Fibroblast of pulmonary artery (primary cell): ENCODE measurements at places on chromosomes 2 and 18.

DNA sequence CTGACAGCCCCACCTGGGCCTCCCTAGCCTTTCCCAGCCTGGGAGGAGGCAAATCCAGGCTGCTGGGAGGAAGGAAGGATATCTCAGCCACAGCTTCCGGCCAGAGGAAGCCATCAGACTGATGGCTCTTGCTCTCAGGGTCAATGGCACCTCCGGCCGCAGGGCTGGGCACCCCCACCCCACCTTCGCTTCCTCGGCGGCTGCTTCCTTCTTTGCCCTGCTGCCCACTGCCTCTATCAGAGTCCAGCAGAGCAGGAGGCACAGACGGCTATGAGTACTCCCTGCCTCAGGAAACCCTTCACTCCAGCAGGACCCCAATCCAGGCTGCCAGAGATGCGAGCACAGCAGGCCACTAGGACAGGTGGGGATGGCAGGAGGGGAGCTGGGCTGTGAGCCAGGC lies 3.3 kb downstream of the SEMA4C start:
- DNase-seq = no peak

DNA sequence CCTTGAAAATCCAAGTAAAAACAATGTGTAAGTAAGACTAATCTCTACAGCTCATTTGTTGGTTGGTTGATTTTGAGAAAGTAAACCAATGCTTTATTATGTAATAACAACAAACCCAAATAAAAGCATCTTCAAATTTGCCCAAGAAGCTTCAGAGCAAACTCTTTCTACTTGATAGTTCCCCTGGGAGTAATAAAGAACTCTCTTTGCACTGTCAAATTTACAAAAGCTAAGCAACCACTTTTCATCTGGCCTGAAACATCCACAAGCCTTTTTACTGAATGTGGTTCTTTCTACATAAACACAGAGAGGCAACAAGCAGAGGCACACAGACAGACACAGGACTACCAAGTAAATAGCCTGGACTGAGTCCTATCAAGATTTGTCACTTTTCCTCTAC lies 28.8 kb upstream of the CACNB4 start:
- no peak for DNase-seq

- no peak for DNase-seq
These were observed 16.6 kb downstream of the MCFD2 start for GRCh38 chr2:46899053-46899452.

DNA sequence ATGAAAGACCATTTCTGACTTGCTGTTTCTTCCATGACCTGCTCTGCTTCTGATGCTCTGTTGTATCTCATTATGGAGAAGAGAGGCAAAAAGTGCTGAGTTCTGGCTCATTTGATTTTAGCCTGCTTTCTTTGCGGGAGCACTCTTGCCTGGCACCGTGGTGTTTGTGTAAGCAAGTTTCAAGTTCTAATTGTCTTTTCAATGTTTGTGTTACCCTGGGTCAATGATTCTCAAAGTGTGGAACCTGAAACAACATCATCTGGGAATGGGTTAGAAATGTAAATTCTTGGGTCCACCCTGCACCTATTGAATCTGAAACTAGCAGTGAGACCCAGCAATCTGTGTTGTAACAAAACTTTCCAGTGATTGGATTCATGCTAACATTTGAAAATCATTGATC lies 85.5 kb upstream of the STON1 start:
- DNase-seq = no peak

- DNase-seq = no peak
These were observed 3.1 kb upstream of the ADGRF3 start for GRCh38 chr2:26349690-26350089.

GRCh38 chr18:61676773-61677434 lies 215.9 kb downstream of the RNF152 start:
- DNase-seq = no peak

DNA sequence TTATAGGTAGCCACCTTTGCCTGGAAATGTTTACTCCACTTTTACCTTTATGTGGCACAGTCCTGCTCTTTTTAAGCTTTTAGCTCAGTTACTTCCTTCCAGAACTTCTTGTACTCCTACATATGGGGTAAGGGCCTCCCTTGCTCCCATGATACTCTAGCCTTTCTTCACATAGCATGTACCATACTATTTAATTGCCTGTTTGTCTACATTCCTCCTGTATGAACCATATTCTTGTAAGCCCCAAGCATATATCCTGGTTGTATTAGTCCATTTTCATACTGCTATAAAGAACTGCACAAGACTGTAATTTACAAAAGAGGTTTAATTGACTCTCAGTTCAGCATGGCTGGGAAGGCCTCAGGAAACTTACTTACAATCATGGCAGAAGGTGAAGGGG lies 90.6 kb upstream of the VWC2L start:
- no peak for DNase-seq

- no peak for DNase-seq
These were observed 45.4 kb upstream of the EHBP1 start for GRCh38 chr2:62660087-62660486.

DNA sequence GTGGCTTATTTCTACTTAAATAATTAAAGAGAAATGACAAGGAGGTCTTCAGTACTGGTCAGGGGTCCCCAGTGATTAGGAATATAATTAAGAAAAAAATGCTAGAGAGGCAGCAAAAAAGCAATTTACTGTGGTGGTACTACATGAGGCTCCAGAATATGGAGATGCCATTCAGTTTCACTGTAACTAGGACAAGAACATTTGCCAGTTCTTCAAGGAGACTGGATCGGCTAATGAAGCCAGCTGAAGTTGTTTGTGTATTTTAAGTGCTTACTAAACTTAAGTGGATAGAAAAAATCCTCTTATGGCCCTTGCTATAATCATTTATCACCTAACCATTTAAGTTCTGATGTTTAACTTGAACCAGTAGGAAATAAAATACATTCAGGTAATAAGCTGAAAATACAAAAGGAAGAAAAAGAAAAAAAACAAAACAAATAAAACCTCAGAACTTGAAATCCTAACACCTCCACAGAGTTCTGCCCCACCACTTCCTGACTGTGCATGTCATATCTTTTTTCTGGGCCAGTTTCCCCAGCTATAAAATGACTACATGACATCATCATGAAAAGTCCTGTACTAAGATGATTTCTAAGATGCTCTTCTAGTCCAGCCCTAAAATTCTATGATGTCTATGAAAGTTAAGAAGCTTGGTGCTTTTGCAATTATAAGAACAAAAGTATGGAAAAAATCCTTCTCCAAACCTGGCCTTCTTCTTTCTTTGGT lies 98.0 kb downstream of the TRABD2A start:
- no peak for DNase-seq

- DNase-seq = no peak
These were observed 214.4 kb downstream of the ZNF385B start for GRCh38 chr2:179646862-179647587.

DNA sequence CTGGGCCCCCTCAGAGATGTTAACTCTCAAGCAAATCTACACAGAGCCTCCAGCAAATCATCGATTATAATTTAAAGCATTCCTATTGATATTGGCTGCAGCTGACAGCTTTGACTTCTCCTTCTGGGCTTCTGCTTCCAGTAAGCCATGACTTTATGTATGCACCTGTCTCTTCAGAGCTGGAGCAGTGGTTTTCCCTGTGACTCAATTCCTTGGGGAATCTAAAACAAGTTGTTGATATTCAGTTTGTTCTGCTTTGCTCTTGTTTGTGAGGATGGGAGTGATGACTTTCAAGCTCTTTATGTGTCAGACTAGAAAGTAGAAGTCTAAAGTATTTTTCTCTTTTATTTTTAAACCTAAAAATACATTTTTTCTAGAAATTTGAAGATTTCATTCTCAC lies 45.1 kb upstream of the TNP1 start:
- no peak for DNase-seq

DNA sequence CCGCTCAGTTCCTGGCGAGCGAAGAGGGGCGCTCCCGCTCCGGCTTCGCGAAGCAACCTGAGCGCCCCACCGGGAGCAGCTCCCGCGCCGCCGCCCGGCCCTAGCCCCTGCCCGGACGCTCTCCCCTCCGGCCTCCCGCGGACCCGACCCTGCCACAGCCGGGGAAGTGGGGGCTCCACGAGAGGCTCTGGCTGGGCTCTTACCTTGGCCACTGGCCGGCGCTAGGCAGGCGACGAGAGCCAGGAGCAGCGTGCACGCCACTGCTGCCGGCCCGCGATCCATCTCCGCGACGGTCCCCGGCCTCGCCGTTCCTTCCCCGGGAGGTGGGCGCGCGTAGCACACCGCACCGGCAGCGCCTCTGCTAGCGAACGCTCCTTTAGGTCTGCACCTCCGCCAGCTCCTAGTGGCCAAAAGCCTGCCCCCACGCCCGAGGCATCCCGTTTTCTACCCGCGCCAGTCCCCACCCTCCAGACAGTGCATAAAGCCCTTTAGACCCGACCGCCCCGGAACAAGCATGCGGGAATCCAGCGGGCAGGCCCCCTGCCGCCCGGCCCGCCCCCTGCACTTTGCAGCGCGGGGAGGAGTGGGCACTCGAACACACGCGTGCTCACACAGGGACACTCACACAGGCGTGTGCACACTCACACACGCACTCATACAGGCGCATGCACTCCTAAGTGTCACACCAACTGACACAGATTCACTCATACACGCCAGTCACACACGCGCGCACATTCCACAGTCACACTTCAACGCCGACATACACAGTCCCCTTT lies at the start of gene LRP2:
Gene LRP2, minus strand, starts transcription at position 417 of the 776 bp plus-strand sequence. Its CDS starts 135 bp downstream, at position 282.
- DNase-seq = no peak

GRCh38 chr2:197198890-197199289 lies 111.7 kb downstream of the ANKRD44 start:
- DNase-seq = peak; percentile 51

GRCh38 chr2:102126169-102126568 lies 16.4 kb upstream of the IL1R1 start:
- DNase-seq = no peak

GRCh38 chr2:105438104-105438929 lies 39.5 kb upstream of the FHL2 start:
- DNase-seq = peak; percentile 29

GRCh38 chr2:131584940-131585339 lies 57.3 kb downstream of the CCDC74A start:
- DNase-seq = no peak

DNA sequence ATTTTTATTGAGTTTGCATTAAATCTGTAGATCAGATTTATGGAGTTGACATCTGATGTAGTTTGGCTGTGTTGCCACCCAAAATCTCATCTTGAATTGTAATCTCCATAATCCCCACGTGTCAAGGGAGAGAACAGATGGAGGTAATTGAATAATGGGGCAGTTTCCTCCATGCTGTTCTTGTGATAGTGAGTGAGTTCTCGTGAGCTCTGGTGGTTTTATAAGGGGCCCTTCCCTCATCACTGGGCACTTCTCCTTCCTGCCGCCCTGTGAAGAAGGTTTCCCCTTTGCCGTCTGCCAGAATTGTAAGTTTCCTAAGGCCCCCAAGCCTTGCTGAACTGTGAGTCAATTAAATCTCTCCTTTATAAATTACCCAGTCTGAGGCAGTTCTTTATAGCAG lies 32.2 kb downstream of the ZC3H15 start:
- DNase-seq = no peak

- peak; percentile 65 for DNase-seq
These were observed 4.8 kb downstream of the TNFRSF11A start for GRCh38 chr18:62329691-62330454.

DNA sequence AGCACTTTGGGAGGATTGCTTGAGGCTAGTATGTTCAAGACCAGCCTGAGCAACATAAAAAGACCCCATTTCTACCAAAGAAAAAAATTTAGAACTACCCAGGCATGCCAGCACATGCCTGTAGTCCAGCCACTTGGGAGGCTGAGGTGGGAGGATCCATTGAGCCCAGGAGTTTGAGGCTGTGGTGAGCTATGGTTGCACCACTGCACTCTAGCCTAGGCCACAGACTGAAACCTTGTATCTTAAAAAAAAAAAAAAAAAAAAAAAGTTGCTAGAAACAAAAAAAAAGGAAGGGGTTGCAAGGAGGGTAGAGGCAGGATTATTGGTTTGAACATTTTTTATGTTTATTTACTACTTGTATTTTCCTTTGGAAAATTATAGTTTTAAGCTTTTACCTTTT lies 4.8 kb downstream of the SEC11C start:
- no peak for DNase-seq

GRCh38 chr18:39962546-39962945 lies 1992.5 kb upstream of the PIK3C3 start:
- DNase-seq = no peak

GRCh38 chr2:75100011-75100800 lies 99.1 kb downstream of the TACR1 start:
- DNase-seq = peak; percentile 32

GRCh38 chr2:198630384-198630783 lies 826.0 kb downstream of the PLCL1 start:
- no peak for DNase-seq

DNA sequence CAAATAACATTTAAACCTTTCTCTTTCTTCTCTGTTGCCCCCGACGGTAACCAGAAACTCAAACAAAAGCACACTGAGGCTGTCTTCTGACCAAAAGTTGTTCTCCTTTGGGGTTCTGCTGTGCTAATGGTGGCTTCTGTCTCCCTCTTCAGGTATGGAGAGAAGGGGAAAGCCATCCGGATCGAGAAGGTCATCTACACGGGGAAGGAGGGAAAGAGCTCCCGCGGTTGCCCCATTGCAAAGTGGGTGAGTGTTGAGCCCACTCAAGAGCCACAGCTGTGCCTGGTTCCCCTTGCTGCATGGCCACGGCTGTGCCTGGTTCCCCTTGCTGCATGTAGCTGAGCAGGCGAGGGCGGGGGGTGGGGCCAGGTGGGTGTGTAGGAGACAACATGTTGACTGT lies 67.4 kb downstream of the BOLA3 start:
- no peak for DNase-seq

- DNase-seq = no peak
These were observed 27.5 kb upstream of the C18orf32 start for GRCh38 chr18:49514577-49514976.

DNA sequence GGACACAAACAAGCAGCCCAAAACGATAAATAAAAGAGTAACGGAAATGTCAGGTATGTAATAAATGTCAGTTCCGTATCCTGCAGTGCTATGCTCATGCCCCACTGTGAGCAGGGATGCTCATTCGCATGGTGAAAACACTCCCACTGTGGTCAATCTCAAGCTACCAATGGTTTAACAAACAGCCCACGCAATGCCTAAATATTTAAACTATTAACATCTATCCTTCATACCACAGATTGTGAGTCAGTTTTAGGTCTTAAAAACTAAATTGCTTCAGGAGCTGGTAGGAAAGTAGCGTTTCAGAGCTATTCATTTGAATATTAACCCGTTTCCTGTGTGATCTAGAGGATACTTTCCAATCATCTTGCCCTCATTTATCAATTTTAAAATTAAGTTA lies 207.4 kb downstream of the TCF4 start:
- DNase-seq = no peak

- DNase-seq = no peak
These were observed 563.2 kb upstream of the NRP2 start for GRCh38 chr2:205119136-205119535.
